ENCODE measurements at places on chromosomes 7 and 10. TPM values are rescaled to one million over a fixed set of nuclear protein-coding genes. Genes with fewer than 3 reads are reported as not detected.

The FMC1 gene
- 23.6 TPM for total RNA-seq

The PRLHR gene
- not detected for total RNA-seq

The ADCYAP1R1 gene
- 21.3 TPM for total RNA-seq

The POM121L12 gene
- not detected for total RNA-seq

The ZNF365 gene
- total RNA-seq: not detected

The TCTN3 gene
- total RNA-seq: 24.5 TPM

The SFRP4 gene
- total RNA-seq: 17.5 TPM

The CH25H gene
- total RNA-seq: 25.5 TPM

The GTF2IRD1 gene
- 3.9 TPM for total RNA-seq

The GPR85 gene
- 1.0 TPM for total RNA-seq

The PIP gene
- total RNA-seq: not detected

The ASB15 gene
- total RNA-seq: not detected

The LRMDA gene
- total RNA-seq: 12.0 TPM

The DYNC1I1 gene
- 4.0 TPM for total RNA-seq

The PLXNA4 gene
- total RNA-seq: 37.1 TPM

The FOXI2 gene
- not detected for total RNA-seq

The GPR15LG gene
- total RNA-seq: not detected

The MYL10 gene
- not detected for total RNA-seq

The SLC37A3 gene
- total RNA-seq: 64.6 TPM

The GATAD1 gene
- total RNA-seq: 37.0 TPM

The C10orf67 gene
- total RNA-seq: not detected

The AIFM2 gene
- total RNA-seq: 53.1 TPM

The GNAT3 gene
- not detected for total RNA-seq

The HTRA1 gene
- 240 TPM for total RNA-seq

The MGAM2 gene
- total RNA-seq: not detected

The NKX6-2 gene
- total RNA-seq: not detected

The ANKRD1 gene
- total RNA-seq: not detected

The VSTM4 gene
- 20.3 TPM for total RNA-seq

The RPEL1 gene
- not detected for total RNA-seq

The FGFR2 gene
- total RNA-seq: 2.4 TPM

The HOXA3 gene
- total RNA-seq: 4.5 TPM

The THSD7A gene
- total RNA-seq: 3.9 TPM

The ETV1 gene
- 8.8 TPM for total RNA-seq

The ABCA13 gene
- 0.37 TPM for total RNA-seq

The SORCS3 gene
- total RNA-seq: not detected

The ZNF33A gene
- total RNA-seq: 17.2 TPM

The C7orf33 gene
- total RNA-seq: not detected

The CHPF2 gene
- total RNA-seq: 28.8 TPM

The SLC13A1 gene
- total RNA-seq: not detected

The ZFAND2A gene
- total RNA-seq: 17.3 TPM

The TDRD1 gene
- 0.24 TPM for total RNA-seq

The EPHB6 gene
- total RNA-seq: 16.9 TPM

The COL13A1 gene
- 0.60 TPM for total RNA-seq

The ICA1 gene
- 9.7 TPM for total RNA-seq

Data from omental fat pad (tissue), 4 donors.